Anterior cingulate cortex (tissue), 58 donors: ENCODE measurements at places on chromosomes 5 and 9.

GRCh38 chr5:137828180-137828579, 39.5 kb upstream of the MYOT start:
- no peak for DNase-seq

DNA sequence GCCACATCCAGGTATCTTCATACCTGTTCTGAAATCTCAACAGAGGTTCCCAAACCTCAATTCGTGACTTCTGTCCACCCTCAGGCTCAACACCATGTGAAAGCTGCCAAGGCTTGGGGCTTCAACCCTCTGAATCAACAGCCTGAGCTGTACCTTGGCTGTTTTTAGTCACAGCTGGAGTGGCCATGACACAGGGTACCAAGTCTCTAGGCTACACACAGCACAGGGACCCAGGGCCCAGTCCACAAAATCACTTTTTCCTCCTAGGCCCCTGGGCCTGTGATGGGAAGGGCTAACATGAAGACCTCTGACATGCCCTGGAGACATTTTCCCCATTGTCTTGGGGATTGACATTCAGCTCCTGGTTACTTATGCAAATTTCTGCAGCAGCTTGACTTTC, 464.9 kb downstream of the ELAVL2 start:
- no peak for DNase-seq

GRCh38 chr5:143871672-143872071, 59.7 kb downstream of the HMHB1 start:
- no peak for DNase-seq

DNA sequence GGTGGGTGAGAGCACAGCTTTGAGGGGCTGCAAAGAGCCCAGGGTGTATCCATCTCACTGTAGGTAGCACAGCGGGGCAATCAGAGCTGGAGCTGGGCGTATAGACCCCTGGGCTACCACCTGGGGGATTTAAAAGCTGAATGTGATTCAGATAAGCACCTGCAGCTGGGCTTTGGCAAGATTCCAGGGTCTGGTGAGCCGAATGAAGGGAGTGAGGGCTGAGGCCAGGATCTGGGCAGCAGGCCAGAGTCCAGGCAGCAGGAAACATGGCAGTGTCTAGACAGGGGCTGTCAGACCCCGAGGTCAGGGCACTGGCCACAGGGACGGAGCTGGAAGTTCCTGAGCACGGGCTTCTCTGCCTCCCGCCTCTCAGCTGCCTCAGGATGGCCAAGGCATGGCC, 8.7 kb downstream of the ASS1 start:
- no peak for DNase-seq

DNA sequence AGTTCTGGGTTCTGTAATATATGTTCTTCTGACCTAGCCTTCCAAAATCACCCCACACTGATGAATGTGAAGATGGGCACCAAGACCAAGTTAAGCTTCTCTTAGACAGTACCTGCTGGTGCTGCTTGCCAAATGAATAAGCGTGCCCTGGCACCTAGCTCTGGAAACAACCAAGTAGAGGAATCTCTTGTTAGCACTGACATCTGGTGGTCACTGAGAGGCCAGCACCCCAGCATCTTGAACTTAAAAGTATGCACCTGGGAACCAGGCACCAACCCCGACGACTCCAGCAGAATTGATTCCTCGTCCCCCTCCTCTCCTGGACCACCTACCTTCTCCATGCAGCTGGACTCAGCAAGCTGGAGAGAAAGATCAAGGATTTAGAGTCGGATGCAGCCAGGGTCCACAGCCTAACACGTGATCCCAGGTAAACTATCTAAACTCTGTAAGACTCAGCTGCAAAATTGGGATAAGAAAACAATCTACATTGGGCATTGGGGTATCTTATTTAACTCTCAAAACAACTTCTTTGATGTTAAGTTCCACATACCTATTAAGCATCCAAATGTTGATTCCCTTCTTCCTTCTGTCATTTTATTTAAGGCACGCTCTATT, 89.8 kb downstream of the SLC1A3 start:
- no peak for DNase-seq

- no peak for DNase-seq
These were observed 409.0 kb downstream of the PRR16 start for GRCh38 chr5:120873083-120873482.

DNA sequence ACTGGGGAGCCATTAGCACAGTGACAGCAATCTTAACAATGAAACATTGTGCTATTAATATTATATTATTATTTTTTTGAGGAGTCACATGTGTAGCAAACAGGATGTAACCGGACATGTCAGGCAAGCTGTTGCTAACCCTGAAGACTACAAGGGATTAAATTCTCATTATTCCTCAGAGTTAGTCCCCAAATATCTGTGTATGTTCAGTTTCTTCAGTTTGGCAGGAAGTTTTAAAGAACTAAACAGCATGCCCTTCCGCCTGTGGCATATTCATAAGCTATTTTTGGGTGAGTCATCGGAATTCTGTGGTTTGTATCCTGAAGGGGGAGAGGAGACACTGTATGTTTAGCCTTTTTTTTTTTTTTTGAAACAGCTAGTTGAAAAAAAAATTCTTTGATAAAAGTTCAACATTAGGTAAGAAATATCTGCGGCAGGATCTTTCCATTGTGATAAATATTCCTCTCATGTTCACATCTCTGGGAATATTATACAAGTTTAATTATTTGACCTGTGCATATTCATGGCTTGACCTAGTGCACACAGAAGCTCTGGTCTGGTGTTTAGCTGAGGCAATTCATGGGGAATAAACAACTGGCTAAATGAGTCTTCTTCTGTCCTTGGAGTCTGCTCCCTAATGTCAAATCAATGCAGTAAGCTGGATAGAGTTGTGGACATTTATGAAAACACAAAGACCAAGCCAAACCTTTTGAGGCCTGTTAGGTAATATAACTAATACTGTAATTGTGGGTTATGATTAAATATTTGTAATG, 202.7 kb upstream of the CDKN2B start:
- DNase-seq: no peak

DNA sequence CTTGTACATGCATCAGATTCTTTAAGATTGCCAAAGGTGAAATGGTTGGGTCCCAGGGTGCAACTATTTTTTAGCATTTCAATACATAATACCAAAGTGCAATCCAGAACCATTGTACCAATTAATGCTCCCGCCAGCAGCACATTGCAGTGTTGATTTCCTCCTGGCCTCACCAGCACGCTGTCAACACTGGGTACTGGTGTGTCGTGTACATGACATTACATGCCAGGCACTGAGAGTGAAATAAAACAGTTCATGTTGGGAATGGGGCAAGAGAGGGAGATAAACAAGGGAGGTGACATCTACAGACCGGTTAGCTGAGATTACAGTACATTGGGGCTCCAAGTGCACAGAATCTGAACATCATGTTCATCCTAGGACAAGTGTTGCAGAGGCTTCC, 37.8 kb downstream of the HMGCS1 start:
- no peak for DNase-seq

GRCh38 chr9:130938652-130939404, at the start of gene FIBCD1:
FIBCD1 (minus strand) TSS chr9:130939247; CDS start chr9:130938607, 640 bp downstream.
- no peak for DNase-seq

GRCh38 chr5:172454358-172455086, at the start of gene SH3PXD2B:
SH3PXD2B (minus strand) TSS chr5:172454525; CDS start chr5:172454352, 173 bp downstream.
- DNase-seq: peak; percentile 38

DNA sequence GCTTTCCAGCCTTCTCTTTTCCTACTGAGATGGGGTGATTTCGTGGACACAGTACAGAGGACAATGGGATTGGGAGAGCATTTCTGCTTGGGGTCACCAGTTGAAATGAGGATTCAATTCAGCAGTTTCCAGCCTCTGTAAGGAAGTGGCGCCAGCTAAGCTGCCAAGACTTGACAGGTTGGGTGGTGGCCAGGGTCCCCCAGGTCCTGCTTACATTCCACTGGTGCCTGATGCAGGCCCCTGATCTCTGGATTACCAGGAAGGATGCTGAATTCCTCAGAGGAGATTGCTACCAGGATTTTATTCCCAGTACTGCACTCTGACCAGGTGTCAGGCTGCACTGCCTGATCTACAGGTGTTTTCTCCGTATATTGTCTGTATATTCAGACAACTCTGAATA, 119.7 kb downstream of the PSD2 start:
- no peak for DNase-seq

DNA sequence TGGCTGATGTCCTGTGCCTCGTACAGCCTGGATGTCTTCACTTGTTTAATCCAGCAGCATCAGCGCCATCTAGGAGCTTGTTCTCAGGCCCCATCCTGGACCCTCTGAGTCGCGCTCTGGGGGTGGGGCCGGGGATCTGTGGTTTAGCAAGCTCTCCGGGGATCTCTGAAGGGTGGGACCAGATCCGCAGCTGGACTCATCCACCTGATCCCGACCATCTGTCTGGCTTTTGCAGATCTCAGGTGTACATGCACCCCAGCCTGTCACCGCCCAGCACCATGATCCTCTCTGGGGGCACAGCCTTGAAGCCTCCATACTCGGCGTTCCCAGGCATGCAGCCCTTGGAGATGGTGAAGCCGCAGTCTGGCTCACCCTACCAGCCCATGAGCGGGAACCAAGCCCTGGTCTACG, 15.1 kb upstream of the POMT1 start:
- no peak for DNase-seq

- DNase-seq: no peak
These were observed 1917.1 kb upstream of the CDH6 start for GRCh38 chr5:29276371-29276770.

DNA sequence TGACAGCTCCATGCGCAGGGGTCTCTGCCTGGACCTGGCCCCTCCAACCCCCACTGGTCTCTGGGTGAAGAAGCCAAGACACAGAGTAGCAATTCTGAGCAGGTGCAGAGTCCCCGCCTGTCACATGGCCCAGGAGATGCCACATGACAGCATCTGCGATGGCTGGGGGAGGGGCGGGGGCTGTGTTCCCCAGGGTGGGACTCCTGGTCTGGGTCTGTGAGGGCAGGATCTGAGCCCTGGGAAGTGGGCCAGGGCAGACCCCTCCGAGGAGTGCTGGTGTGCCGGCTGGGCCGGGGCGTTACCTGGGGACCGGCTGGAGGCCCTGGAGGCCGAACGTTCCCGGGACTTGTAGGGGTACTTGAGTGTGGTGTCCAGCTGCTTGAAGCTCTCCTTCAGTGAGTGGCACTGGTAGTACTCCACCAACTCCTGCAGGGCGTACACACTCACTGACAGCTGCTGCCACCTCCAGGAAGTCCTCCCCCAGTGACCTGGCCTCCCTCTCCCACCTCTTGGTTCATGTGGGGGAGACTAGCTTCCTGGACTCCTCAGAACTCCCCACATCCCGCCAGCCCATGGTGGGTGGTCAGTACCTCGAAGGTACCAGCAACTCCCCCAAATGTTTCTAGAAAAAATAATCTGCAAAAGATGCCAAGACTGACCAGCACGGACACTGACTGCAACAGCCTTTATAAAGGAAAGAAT, 32.1 kb upstream of the SARDH start:
- DNase-seq: no peak

DNA sequence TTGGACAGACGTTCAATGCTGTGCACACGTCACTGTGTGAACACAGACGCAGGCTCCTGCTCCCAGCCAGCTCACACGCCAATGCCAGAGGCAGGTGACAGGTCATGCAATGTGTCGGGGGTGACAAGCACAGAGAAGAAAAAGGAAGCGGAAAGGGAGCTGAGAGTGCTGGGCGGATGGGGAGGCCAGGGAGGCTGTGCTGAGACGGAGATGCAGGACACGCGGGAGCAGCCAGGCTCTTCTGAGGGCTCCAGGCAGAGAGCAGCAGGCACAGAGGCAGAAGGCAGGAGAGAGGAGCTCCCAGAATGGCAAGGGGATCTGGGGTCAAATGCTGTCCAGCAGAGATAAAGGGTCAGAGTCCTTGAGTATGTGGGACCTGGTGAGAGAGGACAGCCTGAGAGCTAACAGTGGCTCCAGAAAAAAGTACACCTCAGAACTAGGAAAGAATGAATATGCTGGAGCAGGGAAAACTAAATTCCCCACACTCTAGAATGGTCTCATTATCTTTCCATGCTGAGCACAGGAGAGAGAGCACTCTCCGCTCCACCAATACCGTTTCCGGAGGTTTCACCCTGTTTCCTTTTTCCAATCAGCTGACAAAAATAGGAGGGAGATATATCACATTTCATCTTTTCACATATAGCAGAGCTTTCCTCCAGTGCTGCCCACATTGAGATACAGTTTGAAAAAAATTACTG, 32.8 kb upstream of the NSMF start:
- DNase-seq: no peak

DNA sequence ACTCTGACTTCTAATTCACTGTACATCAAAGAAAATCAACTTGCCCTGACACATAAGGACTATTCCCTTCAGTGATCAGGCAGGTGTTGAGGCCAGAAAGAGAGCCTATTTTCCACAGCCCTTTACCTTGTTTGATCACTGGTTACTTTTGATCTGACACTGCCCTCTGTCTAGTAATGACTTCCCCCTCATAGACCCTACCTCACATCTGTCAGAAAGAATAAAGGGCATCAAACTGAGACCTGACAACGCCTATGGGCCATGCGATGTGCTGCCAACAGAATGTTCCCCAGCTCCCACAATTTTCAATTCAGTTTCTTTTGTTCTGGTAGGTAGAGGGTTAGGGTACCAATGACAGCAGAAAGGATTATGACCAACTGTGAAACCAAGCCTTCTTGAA, 47.7 kb downstream of the FBXL17 start:
- DNase-seq: no peak

GRCh38 chr9:107465467-107466451, 23.8 kb downstream of the KLF4 start:
- peak; percentile 21 for DNase-seq

DNA sequence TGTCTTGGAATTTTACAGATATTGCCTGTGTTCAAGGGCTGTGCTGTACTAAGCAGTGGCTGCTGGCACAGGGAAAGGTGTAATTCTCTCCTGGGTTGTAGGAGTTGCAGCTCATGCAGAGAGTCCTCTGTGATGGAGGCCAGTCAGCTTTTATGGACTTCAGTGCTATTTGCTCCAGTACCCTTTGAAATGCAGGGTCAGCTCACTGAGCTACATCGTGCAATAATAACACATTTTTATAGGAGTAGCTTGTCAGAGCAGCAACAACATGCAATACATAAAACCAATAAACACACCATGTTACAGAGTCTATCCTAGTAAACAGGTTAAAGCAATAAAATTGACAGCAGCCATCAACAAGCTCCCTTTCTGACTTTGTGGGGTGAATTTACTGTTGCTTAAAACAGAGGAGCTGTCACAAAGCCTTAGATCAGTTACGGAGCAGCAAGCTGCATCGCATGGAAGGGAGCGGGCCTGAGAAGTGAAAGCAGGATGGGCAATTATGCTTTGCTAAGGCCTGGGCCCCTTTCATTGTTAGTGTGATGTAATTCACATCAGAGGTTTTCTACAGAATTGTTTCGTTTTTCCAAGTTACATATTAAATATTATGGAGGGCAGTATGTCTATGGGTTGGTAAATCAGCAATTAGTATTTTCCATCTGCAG, 16.8 kb downstream of the CD180 start:
- DNase-seq: no peak
